ENCODE measurements at places on chromosomes 12 and 14.

DNA sequence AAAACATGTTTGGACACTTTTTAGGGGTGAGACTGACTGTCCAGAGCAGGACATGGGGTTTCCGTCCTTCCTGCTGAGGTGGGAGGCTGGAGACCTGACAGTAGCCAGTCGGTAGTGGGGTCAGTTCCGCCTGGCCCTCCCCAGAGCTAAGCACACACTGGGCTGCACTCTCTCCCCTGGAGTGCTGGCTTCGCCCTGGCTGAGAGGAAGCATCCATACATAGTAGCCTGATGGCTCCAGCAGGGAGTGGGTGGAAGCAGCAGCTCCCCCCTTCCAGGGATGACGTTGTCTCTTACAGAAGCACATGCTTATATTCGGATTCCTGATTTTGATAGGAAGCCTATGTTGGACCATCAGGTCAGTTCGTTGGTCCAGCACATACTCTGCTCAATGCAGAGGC, 40.4 kb downstream of the SFSWAP start:
- no peak for DNase-seq

GRCh38 chr12:123910057-123910456, 62.6 kb downstream of the CCDC92 start:
- DNase-seq = no peak

DNA sequence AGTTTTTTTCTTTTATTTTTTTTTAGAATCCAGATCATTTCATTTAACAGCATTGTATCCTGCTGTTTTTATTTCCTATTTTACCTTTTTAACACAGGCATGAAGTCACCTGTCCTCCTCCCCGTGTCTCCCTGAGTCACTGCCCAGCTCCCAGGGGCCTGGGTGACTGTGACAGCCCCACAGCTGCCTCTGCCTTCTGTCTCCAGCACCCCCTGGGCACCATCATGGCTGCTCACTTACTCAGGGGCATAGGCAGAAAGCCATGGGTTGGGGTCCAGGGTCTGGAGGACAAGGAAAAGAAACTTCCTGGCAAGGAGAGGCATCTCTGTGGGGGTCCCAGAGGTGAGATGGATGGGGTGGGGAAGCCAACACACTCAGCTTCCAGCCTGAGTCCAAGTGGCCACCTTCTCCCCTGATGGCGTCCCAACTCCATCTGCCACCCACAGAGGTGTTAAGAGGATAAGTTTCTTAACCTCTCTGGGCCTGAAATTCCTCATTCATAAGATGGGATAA, 25.3 kb downstream of the TMEM63C start:
- DNase-seq = no peak

GRCh38 chr12:130097342-130097741, 64.9 kb upstream of the FZD10 start:
- DNase-seq = no peak

DNA sequence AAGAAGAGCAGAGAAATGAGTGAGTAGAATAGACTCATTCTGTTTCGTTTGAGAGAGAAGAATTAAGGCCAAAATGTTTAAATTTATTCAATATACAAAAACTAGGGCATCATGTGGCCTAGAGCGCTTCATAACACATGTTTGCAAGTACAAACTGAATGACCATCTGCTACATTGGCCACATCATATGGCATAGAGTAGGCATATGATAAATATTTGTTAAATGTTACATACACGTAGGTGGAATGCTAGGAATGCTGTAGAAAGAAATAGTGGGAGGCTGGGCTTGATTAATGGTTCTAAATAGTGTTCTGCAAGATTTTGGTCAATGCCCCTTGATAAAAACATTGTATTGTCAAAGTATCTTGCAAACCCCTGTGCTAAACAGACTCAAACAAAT, 10.8 kb downstream of the MGP start:
- no peak for DNase-seq

GRCh38 chr12:31233061-31233730, 92.8 kb downstream of the SINHCAF start:
- DNase-seq = no peak

- no peak for DNase-seq
These were observed 47.4 kb downstream of the SUSD6 start for GRCh38 chr14:69658664-69659261.

- no peak for DNase-seq
These were observed 216.8 kb downstream of the TTC8 start for GRCh38 chr14:89041257-89041582.

- DNase-seq = no peak
These were observed 16.9 kb downstream of the PPP1R36 start for GRCh38 chr14:64566651-64567122.

- no peak for DNase-seq
These were observed 9.9 kb downstream of the PUS1 start for GRCh38 chr12:131939007-131939406.

All from CD4-positive, alpha-beta T cell treated with Interleukin-12 subunit alpha and Interleukin-12 subunit beta, for 1 hour (primary cell).